ENCODE measurements at places on chromosomes 11 and 22. TPM values are rescaled to one million over a fixed set of nuclear protein-coding genes. Genes with fewer than 3 reads are reported as not detected.

The HPX gene
- 0.50 TPM for total RNA-seq

The PGGHG gene
- total RNA-seq, result 10.7 TPM

The SCN4B gene
- not detected for total RNA-seq

The TREH gene
- total RNA-seq, result under 0.01 TPM

The YPEL4 gene
- total RNA-seq, result 0.66 TPM

The ELF5 gene
- 0.12 TPM for total RNA-seq

The CNGA4 gene
- under 0.01 TPM for total RNA-seq

The CD6 gene
- total RNA-seq, result not detected

The OR5B3 gene
- not detected for total RNA-seq

The OPCML gene
- 0.22 TPM for total RNA-seq

The PNPLA3 gene
- total RNA-seq, result 3.5 TPM

The GLYAT gene
- total RNA-seq, result not detected

The GPHA2 gene
- total RNA-seq, result not detected

The ZNF280B gene
- 1.1 TPM for total RNA-seq

The OR5B2 gene
- total RNA-seq, result not detected

The MRPL49 gene
- total RNA-seq, result 43.4 TPM

The RNF141 gene
- total RNA-seq, result 31.9 TPM

The CHRNA10 gene
- total RNA-seq, result 0.66 TPM

The SUSD2 gene
- 8.6 TPM for total RNA-seq

The PATE2 gene
- total RNA-seq, result 0.22 TPM

The NAALAD2 gene
- 5.6 TPM for total RNA-seq

The ANO9 gene
- not detected for total RNA-seq

The MAPK11 gene
- total RNA-seq, result 7.4 TPM

The CARD18 gene
- not detected for total RNA-seq

The HBG2 gene
- total RNA-seq, result not detected

The PKP3 gene
- 0.87 TPM for total RNA-seq

The ADM2 gene
- total RNA-seq, result 1.8 TPM

The OR10D3 gene
- total RNA-seq, result not detected

The INS gene
- total RNA-seq, result not detected

The PKDREJ gene
- not detected for total RNA-seq

The CLDN5 gene
- total RNA-seq, result 1.1 TPM

The SYT7 gene
- 31.4 TPM for total RNA-seq

The PARVG gene
- not detected for total RNA-seq

The CDC42EP1 gene
- 15.1 TPM for total RNA-seq

The VPREB3 gene
- not detected for total RNA-seq

The TRPM5 gene
- not detected for total RNA-seq

The ANGPTL5 gene
- not detected for total RNA-seq

The FBLN1 gene
- 94.1 TPM for total RNA-seq

The JAM3 gene
- 86.5 TPM for total RNA-seq

The PIH1D2 gene
- total RNA-seq, result 2.2 TPM

The SPTBN2 gene
- 5.6 TPM for total RNA-seq

The TSGA10IP gene
- 0.11 TPM for total RNA-seq

The BEST1 gene
- 3.1 TPM for total RNA-seq

The RAB3IL1 gene
- total RNA-seq, result 19.1 TPM

The ROM1 gene
- 2.9 TPM for total RNA-seq

The TSSK2 gene
- total RNA-seq, result not detected

The SYT12 gene
- under 0.01 TPM for total RNA-seq

The FAM181B gene
- total RNA-seq, result not detected

The ALKBH8 gene
- 21.4 TPM for total RNA-seq
